ENCODE measurements at places on chromosomes 11 and 22.

GRCh38 chr11:116618461-116618860 lies 154.3 kb downstream of the BUD13 start:
- no peak for DNase-seq

DNA sequence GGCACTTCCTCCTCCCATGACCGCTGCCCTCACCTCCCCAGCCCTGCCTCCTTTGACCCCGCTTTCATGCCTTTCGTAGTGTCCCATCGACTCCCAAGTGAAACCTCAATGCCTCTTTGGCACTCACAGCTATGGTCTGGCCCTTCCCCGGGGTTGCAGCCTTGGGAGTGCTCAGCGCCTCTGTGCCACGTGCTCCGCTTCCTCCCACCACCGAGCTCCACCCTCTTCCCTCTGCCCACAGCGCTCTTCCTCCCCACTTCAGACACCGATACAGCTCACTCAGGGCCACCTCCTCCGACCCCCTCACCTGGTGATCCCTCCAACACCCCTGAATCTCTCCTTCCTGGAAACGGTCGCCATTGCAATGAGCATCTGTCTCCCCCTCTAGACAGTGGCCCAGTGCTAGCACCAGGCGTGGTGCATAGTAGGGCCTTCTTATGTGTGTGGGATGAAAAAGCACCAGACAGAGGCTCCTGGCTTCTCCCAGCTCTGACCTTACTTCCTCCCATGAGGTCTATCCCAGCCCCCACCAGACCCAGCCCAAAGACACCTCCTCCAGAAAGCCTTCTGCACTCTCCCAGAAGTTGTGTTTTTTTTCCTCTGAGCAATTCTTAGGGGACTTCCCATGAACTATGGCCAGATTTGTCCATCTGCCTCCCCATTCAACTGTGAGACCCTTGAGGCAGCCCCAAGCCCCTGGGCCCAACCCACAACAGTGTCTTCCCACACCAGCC lies 16.4 kb upstream of the SCGB1A1 start:
- no peak for DNase-seq

DNA sequence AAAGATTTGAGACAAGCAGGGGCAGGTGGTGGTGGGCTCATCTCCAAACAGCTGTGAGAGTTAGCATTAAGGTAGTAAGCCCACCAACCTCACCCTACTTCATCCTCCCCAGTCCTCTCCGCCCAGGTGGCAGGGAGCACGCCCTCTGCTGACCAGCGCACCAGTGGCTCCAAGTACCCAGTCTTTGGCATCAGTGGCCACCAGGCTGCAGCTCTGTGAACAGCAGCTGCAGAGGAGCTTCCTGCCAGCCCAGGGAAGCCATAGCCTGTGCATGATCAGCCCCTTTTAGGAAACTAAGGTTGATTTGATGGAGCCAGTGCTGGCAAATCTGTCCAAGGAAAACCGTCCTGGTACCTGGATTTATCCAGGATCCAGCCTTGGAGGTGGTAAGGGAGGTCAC lies 21.7 kb downstream of the CAVIN3 start:
- no peak for DNase-seq

DNA sequence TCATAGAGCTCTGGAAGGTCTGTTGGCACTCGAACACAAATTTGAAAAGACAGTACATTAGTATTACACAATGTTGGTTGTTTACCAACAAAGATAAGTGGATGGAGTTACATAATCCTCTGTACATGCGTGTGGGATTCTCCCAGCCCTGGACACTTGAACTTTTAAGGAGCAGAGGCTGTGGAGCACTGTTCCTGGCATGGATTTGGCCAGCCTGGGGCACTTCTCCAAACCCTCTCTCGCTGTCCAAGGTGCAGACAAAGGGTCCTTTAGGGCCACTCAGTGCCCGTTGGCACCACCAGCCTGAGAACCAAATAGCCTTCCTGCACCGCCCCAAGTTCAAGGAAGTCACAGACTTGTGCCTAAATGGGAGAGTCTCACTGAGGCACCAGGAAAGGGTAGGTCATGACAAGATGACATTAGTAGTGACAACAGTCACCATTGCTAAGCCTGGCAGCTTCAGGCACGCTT lies 1.6 kb upstream of the ANO1 start:
- DNase-seq: no peak

- no peak for DNase-seq
These were observed 38.3 kb upstream of the BRSK2 start for GRCh38 chr11:1351278-1351937.

DNA sequence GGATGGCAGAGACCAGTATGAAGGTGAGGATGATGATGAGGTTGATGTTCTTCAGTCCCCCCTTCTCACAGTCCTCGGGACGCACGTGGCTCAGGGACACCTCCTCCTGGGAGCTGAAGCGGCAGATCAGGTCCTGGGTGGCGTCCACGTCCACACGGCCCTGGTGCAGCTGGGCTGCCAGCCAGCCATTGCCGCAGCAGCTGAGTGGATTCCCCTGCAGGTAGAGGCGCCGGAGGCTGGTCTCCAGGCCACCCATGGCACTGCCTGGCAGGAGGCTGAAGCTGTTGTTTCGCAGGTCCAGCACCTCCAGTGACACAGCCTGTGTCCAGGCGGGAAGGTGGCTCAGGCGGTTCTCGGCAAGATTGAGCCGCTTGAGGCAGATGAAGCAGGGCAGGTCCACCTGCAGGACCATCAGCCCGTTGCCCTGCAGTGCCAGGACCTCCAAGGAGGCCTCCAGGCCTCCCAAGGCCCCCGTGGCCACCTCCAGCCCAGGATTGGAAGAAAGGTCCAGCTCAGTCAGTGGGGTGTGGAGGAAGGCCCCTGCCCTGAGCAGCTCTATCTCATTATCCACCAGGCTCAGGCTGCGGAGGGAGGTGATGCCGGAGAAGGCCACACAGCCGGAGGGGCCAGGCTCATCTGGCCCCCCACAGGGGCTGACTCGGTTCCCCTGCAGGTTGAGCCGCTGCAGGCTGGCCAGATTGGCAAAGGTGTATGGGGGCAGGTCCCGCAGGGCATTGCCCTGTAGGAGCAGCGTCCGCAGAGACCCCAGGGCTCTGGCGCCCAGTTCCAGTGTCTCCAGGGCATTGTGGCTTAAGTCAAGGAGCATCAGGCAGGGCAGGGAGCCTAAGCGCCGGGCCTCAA lies 10.6 kb downstream of the LRRC32 start:
- no peak for DNase-seq

- DNase-seq: no peak
These were observed 666 bp downstream of the MSANTD4 start for GRCh38 chr11:106021181-106021966.
